ENCODE measurements at places on chromosomes 6 and 20. TPM values are rescaled to one million over a fixed set of nuclear protein-coding genes. Genes with fewer than 3 reads are reported as not detected.

DNA sequence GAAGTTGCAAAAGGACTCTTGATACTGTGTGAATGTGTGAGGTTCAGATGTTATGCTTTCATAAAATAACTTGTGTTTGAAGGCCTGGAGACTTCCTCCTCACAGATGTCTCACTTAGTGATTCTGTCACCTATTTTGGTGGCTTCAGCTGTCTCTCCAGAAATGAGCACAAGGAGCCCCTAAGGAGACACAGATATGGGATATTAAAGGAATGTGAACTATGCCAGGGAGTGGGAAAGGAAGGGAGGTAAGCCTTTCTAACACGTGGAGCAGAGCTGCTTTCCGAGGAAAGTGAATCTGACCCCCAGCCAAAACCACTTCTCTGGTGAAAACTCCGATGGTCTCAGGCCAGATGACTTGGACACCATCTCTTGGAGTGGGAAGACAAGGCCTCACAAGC, 10.5 kb upstream of the FOXO3 start:
- no peak for DNase-seq

Gene PLCB4
- not detected for total RNA-seq

Gene RAB44
- total RNA-seq, result not detected

DNA sequence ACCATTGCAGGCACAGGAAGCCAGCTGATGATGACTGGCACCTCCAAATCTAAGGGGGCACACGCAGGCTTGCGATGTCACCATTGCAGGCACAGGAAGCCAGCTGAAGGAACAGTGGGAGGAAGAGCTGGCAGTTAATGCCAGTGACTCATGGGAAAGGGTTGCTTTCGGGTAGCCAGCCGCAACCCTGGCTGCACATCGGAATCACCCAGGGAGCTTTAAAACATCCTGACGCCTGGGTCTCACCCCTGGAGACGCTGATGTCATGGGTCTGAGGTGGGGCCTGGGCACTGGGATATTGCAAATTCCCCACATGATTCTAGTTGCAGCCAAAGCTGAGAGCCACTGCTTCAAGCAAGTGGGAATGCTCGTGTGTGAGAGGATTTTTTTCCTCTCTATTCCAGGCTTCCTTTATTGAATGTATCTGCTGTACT, 16.1 kb upstream of the CCN6 start:
- peak; percentile 36 for DNase-seq

GRCh38 chr6:2222275-2222842, 23.0 kb downstream of the GMDS start:
- no peak for DNase-seq

- no peak for DNase-seq
These were observed 15.2 kb upstream of the CD83 start for GRCh38 chr6:14102383-14102782.

Gene C6orf15
- total RNA-seq, result not detected

DNA sequence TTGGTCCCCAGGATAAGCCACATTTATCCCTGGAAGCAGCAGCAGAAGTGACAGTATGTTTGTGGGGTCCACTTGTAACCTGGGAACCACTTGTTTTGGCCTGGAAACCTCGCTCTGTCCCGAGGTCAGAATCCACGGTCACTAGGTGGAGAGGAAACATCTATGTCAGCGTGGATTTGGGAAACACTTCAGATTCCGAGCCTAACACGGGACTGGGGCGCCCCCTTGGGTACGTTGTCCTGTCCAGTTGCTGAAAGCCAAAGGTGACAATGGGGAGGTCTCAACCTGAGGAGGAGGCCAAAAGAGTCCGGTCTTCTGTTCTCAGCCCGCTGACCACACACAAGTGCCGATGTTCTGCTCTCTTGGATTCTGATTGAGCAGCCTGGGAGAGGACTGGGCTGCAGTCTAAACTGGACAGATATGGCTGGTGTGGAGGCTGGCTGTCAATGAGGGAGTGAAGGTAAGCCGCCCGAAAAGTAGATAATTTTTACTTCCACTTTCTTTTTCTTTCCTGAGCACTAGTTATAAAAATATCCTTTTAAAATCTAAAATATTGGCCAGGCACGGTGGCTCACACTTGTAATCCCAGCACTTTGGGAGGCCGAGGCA, 4.9 kb upstream of the ZFP57 start:
- DNase-seq, result no peak

Gene TMEM14A
- total RNA-seq, result 19.6 TPM

Gene MUC22
- not detected for total RNA-seq

DNA sequence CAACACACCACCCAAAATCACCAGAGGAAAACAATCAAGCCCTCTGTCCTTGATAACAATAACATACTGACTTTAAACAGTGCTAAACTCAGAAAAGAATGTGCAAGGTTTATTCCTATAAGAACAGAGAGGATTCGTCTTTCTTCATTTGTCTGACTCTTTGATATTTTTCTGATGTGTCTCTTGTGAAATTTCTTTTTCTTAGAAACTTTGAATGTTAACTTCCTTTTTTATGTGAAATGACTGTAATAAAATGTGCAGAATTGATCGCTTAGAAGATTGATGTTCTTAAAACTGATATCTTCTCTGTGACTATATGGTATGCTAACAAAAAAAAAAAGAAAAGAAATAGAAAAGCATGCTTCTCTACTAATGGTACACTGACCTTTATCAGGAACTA, 947.4 kb upstream of the CITED2 start:
- no peak for DNase-seq

- peak; percentile 35 for DNase-seq
These were observed 88.8 kb upstream of the NFATC2 start for GRCh38 chr20:51631011-51631950.

Gene PNPLA1
- not detected for total RNA-seq

GRCh38 chr6:28383235-28384142, 16.1 kb downstream of the ZSCAN12 start:
- peak; percentile 57 for DNase-seq

DNA sequence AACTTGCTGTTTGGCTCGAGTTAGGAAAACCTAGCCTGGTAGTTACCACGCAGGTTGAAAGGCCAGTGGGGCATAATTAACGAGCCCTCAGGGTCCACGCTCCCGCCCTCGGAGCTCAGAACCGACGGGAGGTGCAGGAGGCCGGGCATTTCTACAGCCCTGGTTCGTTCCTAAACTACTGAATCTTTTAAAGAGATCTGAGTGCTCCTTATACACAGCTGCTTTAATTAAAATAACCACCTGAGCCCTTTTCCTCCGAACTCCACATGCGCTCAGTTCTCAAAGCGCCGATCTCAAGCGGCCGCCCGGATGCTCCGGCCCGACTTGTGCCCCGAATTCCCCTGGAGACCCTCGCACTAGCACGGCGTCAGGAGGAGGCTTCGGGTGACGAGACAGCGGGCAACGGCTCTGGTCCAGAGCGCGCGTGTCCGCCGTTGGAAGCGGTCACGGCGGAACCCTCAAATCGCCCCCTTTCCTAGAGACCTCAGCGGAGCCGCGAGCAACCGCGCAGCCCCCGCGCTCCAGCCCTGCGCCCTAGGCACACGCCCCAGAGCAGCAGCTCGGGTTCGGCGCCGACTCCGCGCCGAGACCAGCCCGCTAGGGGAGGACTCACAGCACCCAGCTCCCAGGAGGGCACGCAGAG, 397 bp downstream of the WDR27 start:
- DNase-seq, result peak; percentile 13

Gene RSPH9
- total RNA-seq, result not detected

- peak; percentile 56 for DNase-seq
These were observed 21.4 kb upstream of the TRAM2 start for GRCh38 chr6:52598123-52598823.

GRCh38 chr6:149334201-149334600, 16.7 kb downstream of the TAB2 start:
- DNase-seq, result no peak

GRCh38 chr6:6596529-6597328, 8.2 kb downstream of the LY86 start:
- no peak for DNase-seq

- DNase-seq, result no peak
These were observed 34.1 kb downstream of the PDE10A start for GRCh38 chr6:165628955-165629354.

GRCh38 chr20:11431621-11432020, 486.1 kb upstream of the BTBD3 start:
- no peak for DNase-seq

- DNase-seq, result peak; percentile 39
These were observed 95.0 kb upstream of the IFNGR1 start for GRCh38 chr6:137313928-137314855.

DNA sequence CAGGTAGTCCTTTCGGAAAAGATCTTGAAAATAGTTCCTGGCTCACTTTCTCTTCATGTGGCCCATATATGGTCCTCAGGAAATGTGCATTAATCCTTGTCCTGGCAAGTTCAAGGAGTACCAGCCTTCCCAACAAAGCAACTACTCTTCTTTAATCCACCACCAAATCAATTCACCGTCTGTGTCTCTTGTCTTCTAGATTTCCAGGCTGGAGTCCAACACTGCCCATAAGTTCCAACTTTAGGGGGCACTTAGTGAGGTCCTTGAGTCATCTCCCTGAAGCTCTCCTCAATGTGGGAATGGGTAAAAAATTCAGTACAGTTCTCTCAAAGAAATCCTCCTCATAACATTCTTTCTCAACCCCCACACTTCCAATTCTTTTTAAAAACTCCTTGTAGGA, 6.9 kb upstream of the DAAM2 start:
- DNase-seq, result no peak

DNA sequence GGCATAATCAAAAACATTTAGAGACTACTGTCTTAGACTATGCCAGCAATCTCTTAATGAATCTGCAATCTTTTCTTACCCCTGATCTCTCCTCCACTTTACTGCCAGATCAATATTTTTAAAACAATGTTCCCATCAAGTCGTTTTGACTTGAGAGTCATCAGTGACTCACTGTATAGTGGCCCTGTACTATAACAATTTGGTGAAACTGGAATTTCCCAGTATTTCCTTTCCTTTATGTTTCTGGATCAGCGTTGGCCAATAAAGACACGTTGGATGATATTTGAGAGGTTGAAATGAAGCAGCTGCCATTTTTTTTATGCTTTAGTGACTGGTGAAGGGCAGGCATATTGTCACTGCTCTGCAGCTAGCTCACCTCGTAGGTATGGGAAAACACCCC, 10.1 kb upstream of the SMIM13 start:
- DNase-seq, result no peak

Gene CST7
- total RNA-seq, result 41.5 TPM

- DNase-seq, result no peak
These were observed 6.0 kb downstream of the PLCG1 start for GRCh38 chr20:41143354-41143753.

GRCh38 chr6:124008000-124008987, 204.6 kb downstream of the NKAIN2 start:
- no peak for DNase-seq

GRCh38 chr20:11719153-11719552, 198.5 kb upstream of the BTBD3 start:
- DNase-seq, result no peak

DNA sequence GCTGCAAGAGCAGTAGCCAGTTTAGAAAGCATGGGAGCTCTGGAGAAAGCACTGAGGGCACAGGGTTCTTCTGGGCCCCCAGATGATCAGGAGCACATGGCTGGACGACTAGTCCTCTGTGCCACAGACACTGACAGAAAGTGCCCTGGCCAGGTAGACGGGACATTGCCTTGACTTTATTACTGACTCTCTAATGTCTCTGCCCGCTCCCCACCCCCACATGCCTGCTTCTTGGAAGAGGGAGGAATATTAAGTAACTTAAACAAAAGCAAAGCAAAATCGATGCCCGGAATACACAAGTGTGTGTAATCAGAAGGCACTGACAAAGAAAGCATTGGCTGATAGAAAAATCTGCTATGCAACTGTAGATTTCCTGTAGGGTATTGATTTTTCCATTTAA, 99.3 kb downstream of the SOBP start:
- DNase-seq, result no peak

Gene CRISP3
- not detected for total RNA-seq

DNA sequence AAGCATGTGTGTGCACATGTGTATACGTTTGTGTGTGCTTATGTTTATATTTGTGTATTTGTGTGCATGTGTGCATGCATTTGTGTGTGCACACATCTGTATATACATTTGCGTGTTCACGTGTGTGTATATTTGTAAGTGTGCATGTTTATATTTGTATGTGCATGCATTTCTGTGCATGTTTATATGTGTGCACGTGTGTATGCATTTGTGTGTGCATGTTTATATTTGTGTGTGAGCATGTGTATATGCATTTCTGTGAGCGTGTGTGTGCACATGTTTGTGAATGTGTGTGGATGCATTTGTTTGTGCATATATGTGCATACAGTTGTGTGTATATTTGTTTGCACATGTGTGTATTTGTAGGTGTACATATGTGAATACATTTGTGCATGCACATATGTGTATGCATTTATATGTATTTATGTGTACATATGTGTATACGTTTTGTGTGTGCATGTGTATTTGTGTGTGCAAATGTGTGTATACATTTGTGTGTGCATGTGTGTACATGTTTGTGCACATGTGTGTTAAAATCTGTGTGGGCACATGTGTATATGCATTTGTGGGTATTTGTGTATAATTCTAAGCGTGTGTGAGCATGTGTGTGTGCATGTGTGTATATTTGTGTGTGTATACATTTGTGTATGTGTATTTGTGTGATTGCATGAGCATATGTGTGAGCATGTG, 140.4 kb upstream of the AFDN start:
- DNase-seq, result no peak

- no peak for DNase-seq
These were observed 120.8 kb downstream of the MOXD1 start for GRCh38 chr6:132280436-132280835.

Measured in activated naive CD8-positive, alpha-beta T cell treated with anti-CD3 and anti-CD28 coated beads for 36 hours (primary cell).